ENCODE measurements at places on chromosomes 7 and 10.

GRCh38 chr10:86363833-86364490 lies 2.6 kb downstream of the GRID1 start:
- DNase-seq, result no peak

DNA sequence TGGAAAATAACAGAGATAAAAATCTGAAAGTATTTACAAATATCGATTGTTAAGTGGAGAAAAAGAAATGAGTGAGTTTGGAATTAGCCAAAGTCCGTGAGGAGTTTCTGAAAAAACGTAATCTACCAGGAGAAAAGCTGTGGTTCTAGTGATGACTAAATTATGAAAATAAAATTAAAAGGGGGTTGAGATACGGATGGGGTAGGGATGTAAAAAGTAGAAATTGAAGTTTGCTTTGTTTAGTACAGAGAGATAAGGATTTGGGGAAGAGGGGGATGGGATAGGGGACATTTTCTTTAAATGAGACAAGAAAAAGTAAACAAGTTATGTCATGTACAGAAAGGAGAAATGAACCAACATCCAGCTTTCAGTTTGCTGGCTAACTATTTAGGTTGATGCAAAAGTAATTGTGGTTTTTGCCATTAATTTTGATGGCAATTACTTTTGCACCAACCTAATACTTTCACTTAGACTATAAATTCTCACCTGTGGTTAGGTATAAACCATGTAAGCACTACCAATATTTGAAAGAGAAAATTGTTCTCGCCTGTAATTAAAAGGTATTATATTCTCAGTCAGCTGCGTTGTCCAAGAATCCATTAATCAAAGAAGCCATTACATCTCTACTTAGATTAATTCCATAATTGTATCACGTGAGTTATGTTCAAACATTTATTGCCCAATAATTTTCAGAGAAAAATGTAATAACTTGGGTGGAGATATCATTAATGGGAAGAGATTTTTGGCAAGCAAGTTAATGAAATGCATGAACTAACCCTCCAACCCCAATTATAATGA lies 143.0 kb upstream of the NRP1 start:
- no peak for DNase-seq

- DNase-seq, result no peak
These were observed 166.5 kb downstream of the TMEM26 start for GRCh38 chr10:61286686-61287085.

GRCh38 chr7:27128034-27128433 lies 2.5 kb downstream of the HOXA4 start:
- no peak for DNase-seq

DNA sequence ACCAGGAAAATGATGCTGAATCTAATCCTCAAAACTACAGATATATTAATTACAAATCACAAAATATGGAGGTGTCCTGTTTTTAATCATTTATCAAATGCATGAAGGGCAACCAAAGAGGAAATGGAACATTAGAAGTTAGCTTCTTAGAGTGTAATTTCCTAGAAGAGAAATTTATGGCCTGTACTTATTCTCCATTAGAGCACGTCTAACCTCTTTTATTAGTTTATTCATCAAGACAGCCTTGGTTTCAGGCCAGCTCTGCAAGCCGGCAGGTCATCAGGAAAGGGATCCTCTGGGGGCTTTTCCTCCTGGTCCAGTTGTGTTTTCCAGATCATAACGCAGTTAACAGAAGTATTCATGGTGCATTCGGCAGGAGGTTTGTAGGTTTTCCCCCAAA lies 517.6 kb downstream of the KCNMA1 start:
- DNase-seq, result no peak

DNA sequence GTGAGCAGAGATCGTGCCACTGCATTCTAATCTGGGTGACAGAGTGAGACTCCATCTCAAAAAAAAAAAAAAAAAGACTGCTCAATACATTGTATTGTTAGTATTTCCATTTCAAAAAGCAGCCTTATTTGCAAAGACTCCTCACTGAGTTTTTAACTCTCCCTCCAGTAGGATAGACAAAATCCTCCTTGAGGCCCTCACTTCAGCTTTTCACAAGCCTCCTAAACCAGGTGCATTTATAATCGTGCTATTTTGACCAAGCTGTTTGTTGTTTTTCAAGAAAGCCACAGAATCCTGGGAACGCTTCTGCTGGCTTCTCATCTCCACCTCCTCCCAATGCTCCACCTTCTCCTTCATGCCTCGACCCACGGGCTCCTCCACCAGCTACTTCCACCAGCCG lies 6.3 kb upstream of the DDIT4 start:
- no peak for DNase-seq

All from activated CD4-positive, CD25-positive, alpha-beta regulatory T cell (primary cell).